Peyer's patch (tissue), 4 donors: ENCODE measurements at places on chromosomes 2 and 18. TPM values are rescaled to one million over a fixed set of nuclear protein-coding genes. Genes with fewer than 3 reads are reported as not detected.

DNA sequence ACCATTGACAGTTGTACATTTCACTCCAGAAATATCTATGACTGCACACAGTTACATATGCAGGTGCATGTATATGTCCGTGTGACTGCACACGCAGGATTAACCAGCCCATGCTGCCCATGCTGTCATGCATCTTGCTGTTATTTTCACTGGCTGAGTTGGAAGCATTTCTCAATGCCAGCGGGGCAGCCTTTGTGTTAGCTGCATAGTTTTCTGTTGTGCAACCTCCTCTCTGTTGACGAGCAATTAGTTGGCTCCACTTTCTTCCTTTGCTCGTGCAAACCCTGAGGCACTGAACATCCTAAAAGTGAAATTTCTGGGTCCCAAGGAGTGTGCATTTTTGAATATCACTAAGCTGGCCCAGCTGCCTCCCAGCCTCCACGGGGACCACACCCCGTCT lies 133.4 kb upstream of the GLI2 start:
- DNase-seq = no peak

DNA sequence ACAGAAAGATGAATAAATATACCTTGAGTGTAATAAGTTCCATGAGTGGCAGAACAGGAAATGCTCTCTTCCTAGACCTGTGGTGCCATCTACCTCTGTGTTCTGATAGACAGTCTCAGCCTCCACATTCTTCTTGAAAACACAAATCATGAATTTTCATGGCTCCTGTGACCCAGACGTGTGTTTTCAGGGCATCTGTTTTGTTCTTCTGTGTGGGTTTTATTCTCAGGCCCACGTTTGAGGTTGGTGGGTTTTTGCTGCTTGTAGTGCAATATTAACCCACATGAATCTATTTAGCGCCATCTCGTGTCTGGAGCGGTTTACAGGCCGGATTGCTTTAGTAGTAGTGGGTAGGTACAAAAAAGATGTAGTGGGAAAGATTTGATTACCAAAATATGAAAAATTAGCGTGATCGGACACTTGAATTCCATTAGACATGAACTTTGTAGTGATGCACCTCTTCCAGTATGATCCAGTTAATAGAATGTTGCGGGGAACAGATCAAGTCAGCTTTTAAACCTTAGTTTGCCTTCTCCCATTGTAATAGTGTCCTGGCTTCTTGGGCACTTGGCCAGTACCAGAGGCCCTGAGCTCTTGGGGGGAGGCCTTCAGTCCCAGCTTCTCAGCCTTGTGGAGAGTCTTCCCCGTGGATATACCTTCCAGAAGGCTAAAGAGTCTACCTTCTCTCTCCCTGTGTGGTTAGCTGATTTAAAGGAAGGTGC lies 256.5 kb downstream of the TPGS2 start:
- no peak for DNase-seq

DNA sequence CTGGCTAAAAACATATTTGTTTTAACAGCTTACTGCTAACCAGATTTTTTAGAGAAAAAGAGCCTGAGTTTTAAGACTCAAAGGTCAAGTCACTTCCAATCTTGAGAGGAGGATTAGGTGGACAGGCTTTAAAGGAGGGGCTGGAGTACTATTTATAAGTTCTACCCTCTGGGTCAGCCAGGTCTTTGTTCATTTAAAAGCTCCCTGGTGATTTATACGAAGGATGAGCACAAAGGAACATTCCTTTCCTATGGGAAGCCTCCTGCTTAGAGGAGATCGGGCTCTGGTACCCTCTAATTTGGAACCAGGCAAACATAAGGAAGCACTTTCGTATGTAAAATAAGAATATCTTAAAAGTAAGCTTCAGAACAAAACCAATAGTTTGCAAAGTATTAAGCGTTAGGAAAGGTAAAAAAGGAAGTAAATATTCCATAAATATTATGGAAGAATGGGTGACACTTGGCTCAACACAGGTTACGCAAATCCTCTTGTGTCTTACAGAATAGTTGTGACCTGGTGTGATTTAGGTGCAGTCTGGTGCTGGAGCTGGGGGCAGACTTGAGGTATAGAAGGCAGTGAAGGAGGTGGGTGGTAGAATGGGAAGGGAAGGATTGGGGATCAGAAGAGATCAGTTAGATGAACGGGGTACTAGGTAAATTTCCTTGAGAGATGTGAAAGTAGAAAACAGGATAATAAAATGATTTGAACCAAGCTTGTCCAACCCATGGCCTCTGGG lies 35.6 kb downstream of the PDE6D start:
- DNase-seq = no peak

DNA sequence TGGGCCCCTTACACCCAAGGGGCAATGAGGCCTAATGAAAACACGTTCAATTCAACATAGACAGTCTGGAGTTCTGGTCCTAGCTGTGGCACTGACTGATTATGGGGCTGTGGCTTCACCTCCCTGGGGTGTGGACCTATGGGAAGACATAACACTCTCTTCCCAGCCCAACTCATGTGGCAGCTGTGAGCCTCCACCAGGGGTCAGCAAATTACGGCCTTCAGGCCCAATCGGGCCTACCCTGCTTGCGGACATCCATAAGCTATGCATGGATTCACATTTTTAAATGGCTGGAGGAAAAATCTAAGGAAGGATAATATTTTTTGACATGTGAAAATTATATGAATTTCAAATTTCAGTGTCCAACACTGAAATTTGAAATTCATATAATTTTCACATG lies 101.3 kb downstream of the LOXHD1 start:
- no peak for DNase-seq

The LHCGR gene
- not detected for total RNA-seq

GRCh38 chr18:48227206-48227605 lies 182.0 kb downstream of the ZBTB7C start:
- no peak for DNase-seq
